ENCODE measurements at places on chromosomes 5 and 9.

DNA sequence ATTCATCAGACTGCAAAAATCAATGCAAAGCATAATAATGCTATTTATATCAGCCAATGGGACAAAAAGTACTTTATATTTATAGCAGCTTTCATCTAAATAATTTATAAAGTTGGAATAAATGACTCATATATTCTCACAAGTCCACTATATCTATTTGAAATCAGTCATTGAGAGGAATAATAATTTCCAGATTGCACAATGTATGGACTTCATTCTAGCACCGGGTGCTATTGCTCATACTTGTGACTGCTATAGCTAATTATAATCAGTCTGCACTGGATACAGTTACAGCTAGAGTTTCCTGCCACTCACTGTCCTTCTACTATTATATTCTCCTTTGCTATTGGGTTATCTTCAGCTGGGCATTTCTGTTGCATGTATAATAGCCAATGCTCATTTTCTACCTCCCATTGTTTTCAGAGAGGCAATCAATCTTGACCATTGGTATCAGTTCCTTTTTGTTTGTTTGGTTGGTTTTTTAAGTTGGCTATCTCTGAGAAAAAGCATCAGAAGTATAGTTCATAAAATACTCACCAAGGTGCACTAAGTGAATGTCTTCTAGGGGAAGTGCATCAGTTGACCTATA is 1.9 kb downstream of the CDH18 start:
- DNase-seq, result no peak

DNA sequence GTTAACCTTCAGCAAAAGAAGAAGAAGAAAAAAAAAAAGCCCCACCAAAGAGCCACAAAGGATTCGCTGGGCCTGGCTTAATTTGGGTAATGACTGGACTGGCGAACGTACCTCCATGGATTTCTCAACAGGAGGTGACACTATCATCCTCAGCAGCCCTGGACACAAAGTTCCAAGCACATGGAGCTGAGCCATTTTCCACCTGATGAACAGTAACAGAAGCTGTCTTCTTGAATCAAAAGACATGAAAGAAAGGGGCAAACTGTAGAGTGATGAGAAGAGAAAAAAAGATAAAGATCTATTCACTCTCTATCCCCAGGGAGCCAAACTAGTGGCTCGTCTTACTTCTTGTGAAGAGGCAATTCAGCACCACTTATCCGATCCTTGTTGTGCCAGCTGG is 150.2 kb upstream of the TRPM3 start:
- no peak for DNase-seq

DNA sequence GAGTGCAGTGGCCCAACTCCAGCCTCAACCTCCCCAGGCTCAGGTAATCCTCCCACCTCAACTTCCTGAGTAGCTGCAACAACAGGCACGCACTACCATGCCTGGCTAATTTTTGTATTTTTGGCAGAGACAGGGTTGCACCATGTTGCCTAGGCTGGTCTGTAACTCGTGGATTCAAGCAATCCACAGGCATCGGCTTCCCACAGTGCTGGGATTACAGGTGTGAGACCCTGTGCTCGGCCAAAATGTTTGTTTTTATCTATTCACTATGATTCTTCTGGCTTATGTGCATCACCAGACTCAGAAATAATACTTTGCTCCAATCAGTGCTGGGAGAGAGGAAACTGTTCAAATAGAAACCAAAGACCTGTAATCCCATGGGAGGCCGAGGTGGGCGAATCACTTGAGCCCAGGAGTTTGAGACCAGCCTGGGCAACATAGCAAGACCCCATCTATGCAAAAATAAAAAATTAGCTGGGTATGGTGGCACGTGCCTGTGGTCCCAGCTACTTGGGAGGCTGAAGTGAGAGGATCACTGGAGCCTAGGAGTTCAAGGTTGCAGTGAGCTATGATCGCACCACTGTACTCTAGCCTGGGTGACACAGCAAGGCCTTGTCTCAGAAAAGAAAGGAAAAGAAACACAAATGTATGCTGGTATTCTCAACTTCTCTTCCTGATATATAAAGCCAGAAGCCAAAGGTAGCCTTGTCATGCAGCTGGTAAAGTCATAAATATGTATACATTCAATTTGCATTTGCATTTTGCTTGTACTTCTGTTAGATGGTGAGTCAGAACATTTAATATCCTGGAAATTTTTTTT is 4.5 kb downstream of the PIP5K1B start:
- DNase-seq, result no peak

DNA sequence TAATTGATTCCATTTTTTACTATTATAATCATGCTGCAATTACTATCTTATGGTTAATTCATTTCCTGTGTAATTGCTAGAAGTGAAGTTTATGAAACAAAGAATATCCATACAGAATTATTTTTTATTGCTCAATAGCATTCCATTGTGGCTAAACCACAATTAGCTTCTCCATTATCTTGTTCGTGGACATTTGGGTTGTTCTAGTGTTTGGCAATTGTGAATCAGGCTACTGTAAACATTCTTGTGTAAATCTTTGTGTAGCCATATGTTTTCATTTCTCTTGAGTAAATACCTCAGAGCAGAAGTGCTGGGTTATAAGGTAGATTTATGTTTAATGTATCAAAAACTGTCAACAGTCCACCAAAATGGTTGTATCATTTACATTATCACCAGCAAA is 341.1 kb downstream of the MAT2B start:
- DNase-seq, result no peak

DNA sequence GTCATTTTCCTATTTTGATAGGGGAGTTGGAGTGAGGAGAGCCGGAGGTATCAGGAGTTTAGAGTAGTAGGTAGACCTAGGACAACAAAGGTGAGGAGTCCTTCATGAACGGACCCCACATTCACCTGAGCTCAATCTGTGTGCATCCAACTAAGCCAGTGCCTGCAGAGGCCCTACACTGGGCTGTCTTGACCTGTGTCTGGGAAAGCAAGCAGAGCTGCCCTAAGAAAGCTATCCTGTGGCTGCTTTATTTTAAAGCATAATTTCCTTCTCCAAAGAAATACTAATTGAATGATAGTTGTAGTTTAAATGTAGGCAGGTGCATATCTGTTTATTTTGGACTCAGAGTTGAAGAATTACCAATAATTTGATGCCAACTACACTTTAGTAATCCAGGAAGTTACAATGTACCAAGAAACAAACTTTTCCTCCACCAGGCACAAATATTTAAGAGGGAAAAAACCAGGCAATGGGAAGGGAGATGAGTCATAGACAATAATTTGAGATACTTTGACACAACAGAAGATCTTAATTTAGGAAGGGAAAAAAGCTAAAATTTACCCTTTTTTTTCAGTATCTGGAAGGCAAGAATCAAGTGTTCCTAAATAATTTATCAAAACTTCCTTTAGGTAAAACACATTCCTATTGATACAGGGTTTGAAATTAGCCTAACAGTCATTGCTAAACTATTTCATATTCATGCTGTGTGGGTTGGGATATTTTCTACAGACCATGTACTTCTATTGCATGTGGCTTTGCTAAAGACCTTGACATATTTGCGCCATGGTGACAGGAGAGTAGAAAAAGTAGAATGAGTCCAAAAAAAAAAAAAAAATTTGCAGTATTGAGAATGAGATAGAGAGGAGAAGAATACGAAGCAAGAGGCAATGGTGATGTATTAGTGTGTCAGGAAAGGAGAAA is 376.6 kb upstream of the TUSC1 start:
- no peak for DNase-seq

DNA sequence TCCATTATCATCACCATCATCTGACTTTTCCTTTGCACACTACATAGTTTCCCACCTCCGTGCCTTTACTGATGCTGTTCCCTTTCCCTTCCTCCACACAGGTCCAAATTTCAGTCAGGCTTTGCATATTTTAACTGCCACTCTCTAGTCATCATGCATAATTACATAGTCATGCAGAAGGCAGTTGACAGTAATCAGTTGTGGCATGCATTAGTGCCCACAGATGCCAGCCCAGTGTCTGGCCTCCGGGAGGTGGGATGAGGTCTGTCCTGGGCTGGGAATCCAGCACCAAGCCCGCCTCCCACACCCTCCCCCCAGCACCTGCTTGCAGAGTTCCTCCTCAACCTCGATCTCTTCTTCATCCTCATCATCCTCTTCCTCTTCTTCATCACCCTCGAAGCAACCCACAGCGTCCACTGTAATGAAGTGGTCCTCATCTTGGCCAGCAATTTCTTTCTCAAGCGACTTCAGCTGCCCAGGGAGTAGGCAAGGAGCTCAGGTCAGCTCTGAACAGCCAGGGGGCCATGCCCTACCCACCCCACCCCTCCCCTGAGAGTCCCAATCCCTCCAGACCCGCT is 8.8 kb downstream of the BBLN start:
- no peak for DNase-seq

- DNase-seq, result no peak
Observed at GRCh38 chr5:20832204-20833080, 844.4 kb upstream of the CDH18 start.

DNA sequence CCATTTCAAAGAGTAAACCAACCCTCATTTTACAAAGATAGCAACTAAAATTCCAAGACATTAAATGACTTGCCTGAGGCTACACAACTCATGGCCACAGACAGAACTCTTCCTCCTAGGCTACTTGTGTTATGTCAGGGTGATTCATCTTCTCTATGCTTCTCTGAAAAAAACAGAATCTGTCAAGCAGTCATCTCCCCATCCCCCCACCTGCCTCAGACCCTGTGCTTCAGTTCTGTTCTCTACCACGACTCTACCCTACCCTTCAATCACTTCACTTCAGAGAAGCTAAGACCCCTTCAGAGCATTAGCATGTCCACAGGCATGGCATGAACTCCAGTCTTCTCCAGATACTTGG is 277.7 kb upstream of the PTGER4 start:
- DNase-seq, result no peak

GRCh38 chr5:89388872-89389271 is 505.9 kb upstream of the MEF2C start:
- no peak for DNase-seq

DNA sequence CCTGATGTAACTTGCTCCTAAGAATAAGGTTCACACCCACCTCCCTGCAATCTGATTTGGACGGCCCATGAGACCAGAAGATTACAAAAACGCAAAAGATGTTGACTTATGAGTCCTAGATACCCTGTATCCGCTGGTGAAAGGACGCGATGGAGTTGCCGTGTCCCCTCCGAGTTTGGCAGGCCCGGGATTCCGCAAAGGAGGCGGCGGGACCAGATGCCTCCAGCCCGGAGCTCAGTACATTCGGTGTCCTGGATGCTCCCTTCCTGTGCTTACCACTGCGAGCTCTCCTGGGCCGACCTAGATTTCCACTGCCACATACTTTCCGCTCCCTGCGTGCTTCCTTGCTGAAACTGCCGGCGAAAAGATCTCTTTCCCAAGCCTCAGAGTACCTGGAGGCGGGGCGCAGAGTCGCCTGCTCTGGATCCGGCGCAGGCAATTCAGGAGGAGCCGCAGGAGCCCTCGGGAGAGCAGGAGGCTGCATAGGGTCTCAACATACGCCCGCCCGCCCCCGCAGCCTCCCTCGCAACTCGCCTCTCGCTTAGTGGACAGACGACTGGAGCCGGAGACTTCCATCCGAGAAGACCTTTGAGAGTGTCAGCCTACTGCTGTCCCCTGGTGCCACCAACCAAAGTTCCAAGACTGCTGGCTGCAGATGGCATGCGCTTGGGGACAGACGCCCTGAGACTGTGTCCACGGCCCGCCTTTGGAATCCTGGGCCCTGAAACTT is 39.8 kb downstream of the ANXA2R start:
- no peak for DNase-seq

DNA sequence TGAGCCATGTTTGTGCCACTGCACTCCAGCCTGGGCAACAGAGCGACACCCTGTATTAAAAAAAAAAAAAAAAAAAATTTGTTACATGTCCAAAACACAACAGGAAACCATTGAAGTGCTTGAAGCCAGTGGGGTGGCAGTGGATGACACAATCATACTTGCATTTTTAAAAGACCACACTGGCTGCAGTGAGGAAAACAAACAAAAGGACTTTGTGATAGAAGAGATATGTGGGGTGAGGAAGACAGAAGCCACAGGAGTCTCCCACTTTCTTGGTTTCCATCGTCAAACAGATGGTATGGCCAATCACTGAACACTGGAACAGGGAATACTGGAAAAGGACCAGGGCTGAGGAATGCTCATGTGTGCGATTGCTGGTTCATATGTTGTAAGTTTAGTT is 20.9 kb upstream of the COMMD10 start:
- no peak for DNase-seq

- DNase-seq, result no peak
Observed at GRCh38 chr9:77454663-77455062, 193.5 kb downstream of the GNA14 start.

- no peak for DNase-seq
Observed at GRCh38 chr5:643811-644271, 31.7 kb downstream of the CEP72 start.

DNA sequence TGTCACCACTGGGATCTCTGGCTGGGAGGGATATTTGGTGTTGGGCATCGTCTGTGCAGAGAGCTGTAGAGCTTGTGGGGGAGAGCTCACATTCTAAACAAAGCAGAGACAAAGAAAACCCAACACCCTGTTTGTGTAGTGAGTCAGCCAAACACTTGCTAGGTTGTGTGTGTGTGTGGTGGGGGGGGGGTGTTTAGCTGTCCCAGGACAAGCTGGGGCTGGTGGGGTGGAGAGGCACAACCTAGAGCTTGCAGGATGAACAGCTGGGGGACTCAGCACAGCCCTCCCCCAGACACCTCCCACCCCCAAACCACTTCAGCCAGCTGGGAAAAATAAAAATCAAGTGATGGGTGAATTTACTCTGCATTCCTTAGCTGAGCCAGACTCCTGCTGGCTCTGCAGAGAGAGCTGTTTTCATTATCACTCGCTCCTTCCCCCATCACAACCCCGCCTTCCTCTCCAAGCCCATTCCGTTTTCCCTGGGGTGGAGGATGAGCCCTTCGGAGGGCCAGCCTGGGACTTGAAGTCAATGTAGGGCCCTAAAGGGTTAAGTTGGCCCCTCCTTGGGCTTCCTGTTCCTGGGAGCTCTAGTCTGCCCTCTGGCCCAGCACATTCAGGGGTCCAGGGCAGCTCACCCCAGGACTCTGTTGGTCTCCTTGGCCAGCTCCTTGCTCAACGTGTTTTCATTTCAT is 2.6 kb downstream of the OLFML2A start:
- peak; percentile 88 for DNase-seq

DNA sequence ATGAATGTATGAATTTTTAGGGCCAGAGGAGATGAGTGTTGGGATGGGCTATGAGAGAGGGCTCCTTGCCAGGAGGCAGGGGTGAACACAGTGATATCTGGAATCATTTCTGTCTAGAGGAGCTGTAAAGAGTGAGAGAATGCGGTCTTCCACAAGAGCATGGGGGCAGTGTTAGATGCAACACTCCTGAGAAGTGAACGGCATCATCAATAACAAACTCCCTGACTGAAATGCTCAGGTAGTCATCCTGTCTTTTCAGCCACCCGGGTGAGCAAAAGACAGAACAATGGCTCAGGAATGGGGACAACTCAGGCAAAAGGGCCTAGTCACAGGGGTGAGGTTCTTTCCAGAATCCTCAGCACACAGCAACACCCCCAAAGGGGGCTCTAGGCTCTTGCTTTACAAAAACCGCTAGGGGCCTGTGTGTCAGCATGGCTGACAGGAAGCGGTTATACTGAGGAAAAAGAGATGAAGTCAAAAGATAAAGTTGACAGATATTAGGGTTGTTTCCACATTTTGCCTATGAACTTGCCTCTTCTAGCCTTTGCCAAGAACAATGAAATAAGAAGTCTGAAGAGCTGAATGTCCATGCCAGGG is 104.6 kb upstream of the LRRTM2 start:
- no peak for DNase-seq
